Activated gamma-delta T cell treated with anti-CD3 and anti-CD28 coated beads, Interleukin-2, amount 50 U/mL, for 16 hours (primary cell): ENCODE measurements at places on chromosomes 5 and 9.

GRCh38 chr9:13729955-13730354, 450.5 kb upstream of the MPDZ start:
- no peak for DNase-seq

DNA sequence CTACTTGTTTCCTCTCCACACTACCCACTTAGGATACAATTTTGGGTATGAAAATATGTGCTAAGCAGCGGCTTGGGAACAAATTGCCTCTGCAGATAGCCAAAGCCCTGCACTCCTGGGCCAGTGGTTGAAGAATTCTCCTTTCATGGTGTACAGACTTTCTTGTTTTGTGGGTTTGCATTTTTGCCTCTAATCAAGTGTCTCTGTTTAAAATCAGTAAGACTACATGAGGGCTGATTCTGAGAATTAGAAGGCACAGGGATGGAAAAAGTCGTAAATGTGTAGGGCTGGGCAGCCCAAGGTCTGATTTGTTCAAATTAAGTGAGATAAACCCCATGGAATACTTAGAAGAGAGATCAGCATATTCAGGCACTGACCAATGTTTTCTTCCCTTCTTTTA, 103.7 kb upstream of the CD180 start:
- no peak for DNase-seq

GRCh38 chr5:139385061-139386049, 2.3 kb upstream of the SLC23A1 start:
- no peak for DNase-seq

GRCh38 chr5:6029811-6030271, 348.5 kb downstream of the MED10 start:
- no peak for DNase-seq

- DNase-seq, result no peak
Observed at GRCh38 chr5:132259069-132259851, 1.8 kb downstream of the PDLIM4 start.

DNA sequence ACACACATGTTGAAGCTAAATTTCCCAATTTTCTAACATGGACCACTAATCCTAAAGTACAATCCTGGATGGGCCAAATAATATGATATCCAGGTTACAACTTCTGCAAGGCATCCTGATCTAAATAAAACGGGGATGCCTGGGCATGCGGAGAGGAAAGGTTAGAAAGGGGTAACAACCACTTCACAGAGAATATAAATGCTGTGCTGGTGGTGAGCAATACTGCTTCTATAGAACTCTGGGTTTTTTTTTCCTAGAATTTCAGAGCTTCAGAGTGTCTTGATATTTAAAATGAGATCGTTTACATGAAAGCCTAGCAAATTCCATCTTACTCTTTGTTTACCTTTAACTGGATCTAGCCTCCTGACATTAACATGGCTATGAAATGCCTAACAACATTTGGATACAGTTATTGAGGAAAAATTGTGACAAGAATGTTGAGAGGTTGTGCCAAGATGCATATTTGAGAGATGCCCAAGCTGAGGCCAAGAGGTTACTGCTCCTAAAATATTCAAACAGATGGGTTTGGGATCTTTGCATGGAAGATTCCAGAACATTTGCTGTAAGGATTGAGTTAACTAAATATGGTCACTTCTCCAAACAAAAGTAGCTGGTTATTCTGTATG, 22.4 kb downstream of the TNFAIP8 start:
- no peak for DNase-seq

DNA sequence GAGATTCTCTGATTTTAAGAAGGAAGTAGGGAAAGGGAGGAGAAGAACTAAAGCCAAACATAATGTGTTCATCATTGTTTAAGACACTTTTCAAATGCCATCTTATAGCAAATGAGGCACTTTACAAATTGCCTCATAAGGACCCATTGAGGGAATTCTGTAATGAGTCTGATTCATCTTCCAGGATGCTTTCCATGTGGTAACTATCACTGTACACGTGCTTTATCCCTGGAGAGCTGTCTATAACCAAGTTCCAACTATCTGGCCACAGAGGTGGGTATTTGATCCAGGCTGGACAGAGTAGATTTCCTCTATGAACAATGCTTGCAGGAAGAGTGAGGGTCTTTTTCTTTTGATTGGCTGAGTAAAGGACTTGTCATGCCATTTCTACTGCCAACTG, 183.5 kb upstream of the NFIB start:
- DNase-seq, result no peak

GRCh38 chr9:33843312-33843961, 26.5 kb downstream of the UBE2R2 start:
- DNase-seq, result no peak

GRCh38 chr5:173845321-173845720, 42.8 kb upstream of the CPEB4 start:
- DNase-seq, result no peak

GRCh38 chr9:73923796-73924195, 573.3 kb upstream of the RORB start:
- no peak for DNase-seq

- no peak for DNase-seq
Observed at GRCh38 chr5:164204338-164204946, 699.0 kb downstream of the MAT2B start.

- no peak for DNase-seq
Observed at GRCh38 chr9:83451308-83451707, 86.9 kb downstream of the FRMD3 start.

- no peak for DNase-seq
Observed at GRCh38 chr5:130277522-130277921, 373.3 kb downstream of the CHSY3 start.

DNA sequence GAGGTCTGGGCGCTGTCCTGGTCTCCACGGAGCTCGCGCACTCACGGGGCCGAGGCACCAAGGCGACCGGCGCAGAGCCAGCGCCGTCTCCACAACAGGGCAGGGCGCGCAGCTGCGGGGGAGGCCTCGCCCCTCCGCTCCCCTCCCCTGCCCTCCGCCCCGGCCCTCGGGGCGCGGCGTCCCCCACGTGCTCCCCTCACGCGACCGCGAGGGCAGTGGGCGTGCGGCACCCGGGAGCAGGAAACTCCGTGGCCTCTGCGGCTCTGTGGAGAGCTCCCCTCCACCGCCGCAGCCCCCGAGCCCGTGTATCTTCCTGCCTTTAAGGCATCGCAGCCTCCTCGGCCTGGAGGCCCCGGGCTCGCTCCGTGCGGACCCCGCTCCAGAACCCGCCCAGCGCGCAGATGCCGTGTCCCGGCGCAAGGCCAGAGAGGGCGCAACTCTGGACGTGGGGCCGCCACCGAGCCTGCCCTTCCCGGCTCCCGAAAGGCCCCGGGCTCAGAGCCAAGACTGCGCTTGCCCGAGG, 708 bp upstream of the TUBB4B start:
- peak; percentile 52 for DNase-seq

DNA sequence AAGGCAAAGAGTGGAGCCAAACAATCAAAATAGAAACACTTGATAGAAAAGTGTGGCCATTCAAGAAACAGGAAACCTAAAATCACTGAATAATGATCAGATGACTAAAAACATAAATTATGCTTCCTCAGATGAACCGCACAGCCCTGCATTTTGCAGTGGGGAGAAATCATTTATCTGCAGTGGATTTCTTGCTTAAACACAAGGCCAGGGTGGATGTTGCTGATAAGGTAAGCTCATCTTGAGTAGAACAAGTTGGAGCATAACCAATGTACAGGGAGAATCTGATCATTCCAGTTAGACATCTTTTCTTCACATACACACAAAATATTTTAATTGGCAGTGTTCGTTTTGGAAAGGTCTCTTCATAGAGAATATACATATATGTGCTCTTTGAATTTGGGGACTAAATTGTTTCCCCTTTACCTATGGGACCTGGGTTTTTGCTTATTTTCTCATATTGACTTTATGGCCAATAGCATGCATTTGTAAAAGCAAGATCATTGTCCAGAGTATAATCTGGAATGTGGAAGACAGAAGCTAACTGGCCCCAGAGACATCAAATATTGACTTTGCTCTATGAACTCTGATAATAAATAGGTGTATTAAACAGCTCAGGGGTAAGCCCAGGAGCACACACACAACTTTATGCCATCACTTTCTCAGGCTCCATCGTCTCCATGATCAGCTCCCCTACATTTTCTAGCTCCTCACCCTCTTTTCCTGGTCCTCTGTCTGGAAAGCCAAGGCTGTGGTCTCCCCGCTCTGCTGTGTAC, 9.1 kb downstream of the ANKDD1B start:
- no peak for DNase-seq

DNA sequence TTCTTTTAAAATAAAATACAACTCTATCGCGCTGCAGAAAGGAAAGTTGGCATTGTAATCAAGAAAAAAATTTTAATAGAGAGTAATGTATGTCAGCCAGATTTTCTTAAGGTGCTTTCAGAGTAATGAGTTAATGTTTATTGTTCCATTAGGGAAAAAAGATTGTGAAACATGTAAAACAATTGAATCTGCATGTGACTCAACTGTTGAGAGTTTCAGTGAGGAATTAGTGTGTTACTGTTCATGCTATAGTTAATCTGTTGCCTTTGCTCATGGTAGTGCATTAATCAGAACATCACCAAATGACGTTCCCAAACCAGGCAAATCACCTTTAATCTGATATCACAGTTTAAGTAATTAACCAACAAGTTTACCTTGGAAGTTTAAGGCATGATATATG, 600.5 kb downstream of the NR2F1-AS1 start:
- no peak for DNase-seq

GRCh38 chr9:136379891-136380290, 6.4 kb upstream of the CARD9 start:
- DNase-seq, result no peak

GRCh38 chr9:68970151-68970550, 43.8 kb downstream of the PRKACG start:
- DNase-seq, result no peak

DNA sequence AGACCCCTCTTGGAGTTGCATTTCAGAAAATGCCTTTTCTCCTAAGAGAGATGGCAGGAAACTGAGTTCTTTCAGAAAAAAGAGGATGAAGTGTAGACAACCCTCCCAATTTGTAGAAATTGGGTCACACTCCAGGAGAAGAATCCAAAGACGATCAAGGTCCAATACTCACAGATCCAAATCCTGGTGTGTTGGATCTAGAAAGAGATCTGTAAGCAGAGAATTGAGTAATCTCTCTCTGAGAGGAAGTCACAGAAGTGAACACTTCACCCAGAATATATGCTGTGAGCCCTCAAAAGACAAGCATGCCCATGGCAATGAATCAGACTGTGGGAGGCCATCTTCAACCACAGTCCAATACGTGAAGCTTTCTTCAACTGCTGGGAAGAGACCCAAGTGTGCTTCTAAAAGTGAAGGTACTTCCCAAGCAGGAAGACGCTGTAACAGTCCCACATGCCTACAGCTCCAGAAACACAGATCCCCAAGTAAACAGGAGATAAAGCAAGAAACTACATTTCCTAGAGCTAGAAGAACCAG, 182.7 kb downstream of the SMC2 start:
- DNase-seq, result no peak

DNA sequence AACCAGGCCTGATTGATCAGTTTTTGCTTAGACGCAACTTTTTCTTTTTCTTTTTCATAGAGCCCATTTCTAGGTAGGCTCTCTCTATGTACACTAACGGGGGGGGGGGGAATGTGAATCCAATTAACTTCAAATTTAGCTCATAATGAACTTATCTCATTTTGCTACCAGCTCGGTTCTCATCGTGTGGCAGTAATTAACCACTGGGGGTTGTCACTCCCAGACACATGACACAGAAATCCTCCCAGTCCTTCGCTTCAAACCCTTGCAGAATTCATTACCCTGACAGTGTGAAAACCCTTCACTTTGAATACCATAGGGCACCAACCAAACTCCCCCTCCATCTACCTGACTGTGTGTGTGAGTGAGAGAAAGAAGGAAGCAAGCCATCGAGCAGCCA, 144.2 kb downstream of the PAX5 start:
- DNase-seq, result no peak

DNA sequence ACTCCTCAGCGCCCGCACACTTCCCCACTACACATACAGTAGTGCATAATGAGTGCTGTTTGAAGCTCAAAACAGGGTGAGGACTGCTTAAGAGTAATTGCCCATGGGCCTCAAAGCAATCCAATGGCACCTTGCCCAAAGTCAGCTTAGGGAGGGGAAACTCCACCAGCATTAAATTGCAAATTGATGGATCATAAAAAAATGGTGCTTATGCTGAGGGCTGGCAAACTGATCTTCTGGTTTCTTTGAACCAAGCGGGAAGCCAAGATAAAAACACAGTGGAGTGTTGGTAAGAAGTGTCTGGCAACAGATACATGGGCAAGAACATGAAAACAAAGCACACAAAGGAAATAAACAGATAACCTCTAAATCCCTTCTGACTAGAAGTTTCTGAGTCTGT, 28.0 kb downstream of the TLE1 start:
- DNase-seq, result no peak

- DNase-seq, result no peak
Observed at GRCh38 chr9:91917436-91917835, 32.6 kb downstream of the ROR2 start.

DNA sequence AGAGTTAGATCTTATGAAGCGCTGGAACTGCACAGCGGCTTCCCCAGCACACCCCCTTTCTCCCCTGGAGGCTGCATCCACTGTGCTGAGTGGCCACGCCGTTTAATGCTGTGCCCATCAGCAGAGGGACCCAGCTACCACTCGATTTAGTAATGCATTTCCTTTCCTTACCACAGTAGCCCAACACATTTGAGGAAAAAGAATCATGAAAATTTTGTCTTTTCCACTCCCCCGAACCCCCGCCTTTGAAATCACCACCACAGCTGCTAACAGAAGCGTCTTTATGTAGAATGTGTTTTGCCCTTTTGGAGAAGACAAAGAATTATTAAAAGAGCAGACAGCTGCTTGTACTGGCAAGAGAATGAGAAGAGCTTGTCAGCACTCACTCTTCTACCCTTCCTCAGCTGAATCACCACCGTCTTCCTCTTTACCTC, 73.2 kb downstream of the ACER2 start:
- no peak for DNase-seq

GRCh38 chr9:133342570-133342969, 5.4 kb downstream of the MED22 start:
- no peak for DNase-seq

- DNase-seq, result no peak
Observed at GRCh38 chr5:156819537-156819936, 30.6 kb upstream of the PPP1R2B start.

- no peak for DNase-seq
Observed at GRCh38 chr5:112930082-112930344, 8.0 kb upstream of the REEP5 start.

GRCh38 chr9:92947268-92948037, at the start of gene FGD3:
FGD3 (plus strand) TSS chr9:92947523; CDS start chr9:92976257, 28,734 bp downstream.
- no peak for DNase-seq

- no peak for DNase-seq
Observed at GRCh38 chr5:2895876-2896275, 144.4 kb upstream of the IRX2 start.

DNA sequence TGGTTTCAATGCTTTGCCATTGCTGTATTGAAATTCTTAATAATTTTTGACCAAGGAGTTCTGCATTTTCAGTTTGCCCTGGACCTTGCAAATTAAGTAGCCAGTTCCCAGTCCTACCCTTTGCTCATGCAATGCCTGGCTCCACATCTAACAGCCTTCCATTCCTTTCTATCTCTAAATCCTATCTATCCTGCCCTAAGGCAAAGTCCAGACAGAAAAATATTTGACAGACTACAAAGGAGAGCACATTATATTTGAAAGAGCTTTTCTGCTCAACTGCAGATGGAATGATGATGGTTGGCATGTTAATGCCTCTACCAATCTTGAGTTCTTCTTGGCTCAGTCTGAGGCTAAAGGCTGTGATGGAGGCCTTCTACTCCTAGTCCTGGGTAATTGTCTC, 15.5 kb downstream of the SLC22A4 start:
- DNase-seq, result no peak

- DNase-seq, result no peak
Observed at GRCh38 chr5:53010814-53011213, 21.7 kb downstream of the ITGA2 start.
